ENCODE measurements at places on chromosomes 4 and X. TPM values are rescaled to one million over a fixed set of nuclear protein-coding genes. Genes with fewer than 3 reads are reported as not detected.

CNKSR2 gene
- total RNA-seq = 3.8 TPM

TEC gene
- 0.40 TPM for total RNA-seq

TMEM185A gene
- total RNA-seq = 23.4 TPM

AP1AR gene
- 10.7 TPM for total RNA-seq

NHSL2 gene
- 7.8 TPM for total RNA-seq

FAM9C gene
- total RNA-seq = not detected

TLR3 gene
- total RNA-seq = 1.6 TPM

EPHA5 gene
- total RNA-seq = 0.66 TPM

TSPAN7 gene
- 70.0 TPM for total RNA-seq

TMEM154 gene
- total RNA-seq = 0.66 TPM

- no peak overlapping the region for H3K4me3 ChIP-seq
- H3K4me1 ChIP-seq = peaks cover 2% of the 10 kb centered on the region
- no peak for DNase-seq
Observed at GRCh38 chr4:120730777-120731320, 191.7 kb downstream of the PRDM5 start.

DNA sequence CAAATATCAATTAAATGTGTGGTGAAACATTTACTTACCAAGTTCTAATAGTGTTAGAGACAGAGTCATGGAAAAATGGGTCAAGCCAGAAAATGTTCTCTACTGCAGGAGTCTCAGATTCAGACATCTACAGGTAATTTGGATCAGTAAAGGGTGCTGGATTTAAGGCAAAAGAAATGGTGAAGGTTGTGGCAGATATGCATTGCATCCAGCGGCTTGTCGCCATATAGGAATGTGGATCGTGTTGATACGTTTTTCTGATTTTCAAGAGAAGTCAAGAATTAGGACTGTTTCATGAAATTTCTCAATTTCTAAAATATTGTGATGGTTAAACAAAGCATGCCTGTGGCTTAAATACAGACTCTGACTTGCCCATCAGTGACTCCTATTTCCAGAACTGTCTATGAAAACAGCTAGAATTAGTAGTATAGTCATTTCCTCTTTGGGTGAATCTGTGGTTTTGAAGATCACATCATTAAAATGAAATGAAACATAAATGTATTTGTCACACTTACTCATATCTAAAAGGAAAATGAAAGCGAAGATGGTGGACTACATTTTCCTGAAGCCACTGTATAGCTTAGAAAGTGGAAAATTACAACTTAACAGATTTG, 110.1 kb upstream of the VEGFC start:
- no peak overlapping the region for H3K27ac ChIP-seq
- no peaks in the 10 kb centered on the region for H3K27me3 ChIP-seq
- no peak overlapping the region for H3K4me3 ChIP-seq
- H3K36me3 ChIP-seq = no peaks in the 10 kb centered on the region

- peak; percentile 77 for DNase-seq
- H3K4me3 ChIP-seq = no peak overlapping the region
- no peak overlapping the region for H3K27ac ChIP-seq
- H3K36me3 ChIP-seq = peaks cover 2% of the 10 kb centered on the region
Observed at GRCh38 chr4:88858752-88859151, 161.1 kb upstream of the NAP1L5 start.

DNA sequence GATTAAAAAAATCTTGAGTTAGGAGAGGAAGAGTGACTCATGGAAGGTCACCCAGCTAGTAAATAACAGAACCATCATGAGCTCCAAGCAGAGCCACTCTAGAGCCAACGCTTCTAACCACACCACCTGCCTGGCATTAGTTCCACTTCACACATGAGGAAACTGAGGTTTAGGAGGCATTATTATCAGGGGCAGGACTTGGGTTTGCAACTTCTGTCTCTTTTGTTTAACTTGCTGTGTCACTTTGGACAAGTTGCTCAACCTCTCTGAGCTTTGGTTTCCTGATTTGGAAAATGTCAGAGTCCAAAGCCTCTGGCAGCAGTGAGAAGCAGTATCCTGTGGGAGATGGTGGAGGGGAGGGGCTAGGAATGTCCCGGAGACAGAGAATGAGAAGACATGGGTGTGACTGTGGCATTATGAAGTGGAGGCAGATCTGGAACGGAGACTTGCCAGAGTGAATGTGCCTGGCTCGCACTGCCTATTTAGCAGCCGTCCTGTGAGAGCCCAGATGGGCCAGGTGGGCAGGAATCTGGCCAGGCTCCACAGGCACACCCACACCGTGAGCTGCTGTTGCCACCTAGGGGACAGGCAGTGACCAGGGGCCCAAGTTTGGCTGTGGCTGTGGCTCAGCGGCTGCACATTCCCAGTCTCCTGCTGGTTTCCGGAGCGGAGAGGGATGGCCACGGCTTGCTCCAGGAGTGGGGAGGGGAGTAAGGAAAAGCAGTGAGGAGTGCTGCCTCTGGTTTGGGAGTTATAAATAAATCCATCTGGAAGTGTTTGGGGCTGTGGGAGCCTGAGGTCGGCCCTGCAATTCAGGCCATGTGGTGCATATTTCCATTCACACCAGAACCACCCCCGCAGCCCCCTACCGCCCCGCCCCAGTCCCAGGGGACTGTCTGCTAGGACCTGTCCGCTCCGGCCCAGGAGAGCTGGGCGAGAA, 93.4 kb downstream of the NHSL2 start:
- no peaks in the 10 kb centered on the region for H3K36me3 ChIP-seq
- no peak overlapping the region for H3K4me3 ChIP-seq
- peaks cover 20% of the 10 kb centered on the region for H3K4me1 ChIP-seq
- DNase-seq = peak; percentile 93

DNA sequence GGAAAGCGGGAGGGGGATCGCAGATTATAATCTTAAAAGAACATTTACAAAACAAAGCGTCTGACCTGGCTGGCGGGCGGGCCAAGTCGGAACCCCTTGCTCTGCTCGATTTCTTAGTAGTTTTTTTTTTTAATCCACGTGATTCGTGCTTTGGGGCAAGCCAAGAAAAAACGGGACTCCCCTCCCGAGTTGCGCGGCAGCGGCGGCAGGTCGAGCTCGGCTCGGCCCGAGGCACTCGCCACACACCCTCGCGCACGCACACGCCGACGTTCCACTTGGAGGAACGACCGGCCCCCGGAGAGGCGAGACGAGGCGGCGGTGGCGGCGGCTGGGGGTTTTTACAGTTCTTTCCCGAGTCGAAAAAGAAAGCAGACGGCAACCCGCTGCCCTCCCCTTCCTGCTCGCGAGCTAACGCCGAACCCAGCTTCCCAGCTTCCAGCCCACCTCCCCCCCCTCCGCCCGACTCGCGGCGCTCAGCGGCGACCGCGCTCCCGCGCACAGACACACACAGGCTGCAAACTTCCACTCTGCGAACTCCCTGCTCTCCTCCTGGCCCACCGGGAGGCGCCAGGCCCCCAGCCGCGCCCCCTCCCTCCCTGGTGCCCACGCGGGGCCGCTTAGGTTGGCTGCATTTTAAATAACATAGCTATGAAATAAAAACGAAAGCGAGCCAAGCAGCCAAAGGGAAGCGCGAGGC, 1.2 kb downstream of the BCOR start:
- peaks cover 76% of the 10 kb centered on the region for H3K27me3 ChIP-seq
- DNase-seq = peak; percentile 61
- peak overlapping the region; percentile 72 for H3K27ac ChIP-seq
- peak overlapping the region; percentile 69 for H3K4me3 ChIP-seq

DNA sequence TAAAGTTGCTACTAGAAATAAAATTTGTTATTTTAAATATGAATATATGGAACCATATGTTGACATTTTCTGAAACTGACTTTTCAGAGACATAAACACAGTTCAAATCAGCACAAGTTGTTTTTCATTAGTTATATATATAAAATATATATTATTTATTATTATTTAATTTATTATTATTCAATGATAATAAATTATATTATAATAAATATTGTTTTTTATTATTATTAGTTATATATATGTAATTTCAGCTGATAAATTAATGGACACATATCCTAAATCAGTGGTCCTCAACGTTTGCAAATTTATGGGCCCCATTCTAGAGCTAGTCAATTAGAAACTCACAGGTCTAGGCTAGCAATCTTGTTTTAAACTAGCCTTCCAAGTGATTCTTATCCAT, 809.3 kb downstream of the C4orf33 start:
- H3K4me1 ChIP-seq = no peaks in the 10 kb centered on the region
- no peaks in the 10 kb centered on the region for H3K36me3 ChIP-seq
- H3K27me3 ChIP-seq = no peaks in the 10 kb centered on the region
- no peak for DNase-seq
- H3K4me3 ChIP-seq = no peak overlapping the region

DNA sequence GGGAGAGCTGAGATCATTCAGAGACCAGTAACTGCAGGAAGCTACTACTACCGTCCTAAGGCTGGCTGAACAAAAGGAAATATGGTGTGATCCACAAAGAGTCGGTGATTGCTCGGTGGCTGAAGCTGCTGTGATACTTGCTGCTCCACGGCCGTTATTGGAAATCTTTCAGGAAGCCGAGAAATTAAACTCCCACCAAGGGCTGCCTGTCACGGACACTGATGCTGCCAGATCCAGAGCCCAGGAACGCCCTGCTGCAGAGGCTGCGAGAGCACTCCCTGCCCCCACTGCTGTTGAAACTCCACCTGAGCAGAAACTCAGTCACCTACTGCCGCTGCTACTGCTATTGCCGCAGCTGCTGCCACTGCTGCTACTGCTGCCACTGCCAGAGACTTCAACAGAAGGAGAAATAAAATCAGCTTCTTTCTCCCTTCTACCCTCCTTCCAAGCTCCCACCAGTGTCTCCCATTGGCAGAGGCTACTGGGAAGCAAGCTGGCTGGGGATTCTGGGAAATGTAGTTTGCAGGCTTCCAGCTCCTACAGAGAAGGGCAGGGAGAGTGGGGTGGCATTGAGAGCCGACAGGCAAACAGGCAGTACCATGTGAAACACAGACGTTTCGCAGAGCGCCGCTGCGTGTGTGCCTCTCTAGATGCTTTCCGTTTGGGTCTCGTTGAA, 126.0 kb upstream of the ENPP6 start:
- H3K36me3 ChIP-seq = no peaks in the 10 kb centered on the region
- peak overlapping the region; percentile 75 for H3K4me3 ChIP-seq
- peak; percentile 95 for DNase-seq

- H3K27ac ChIP-seq = no peak overlapping the region
- DNase-seq = no peak
- H3K4me3 ChIP-seq = no peak overlapping the region
Observed at GRCh38 chr4:18566970-18567799, 545.6 kb upstream of the LCORL start.

DNA sequence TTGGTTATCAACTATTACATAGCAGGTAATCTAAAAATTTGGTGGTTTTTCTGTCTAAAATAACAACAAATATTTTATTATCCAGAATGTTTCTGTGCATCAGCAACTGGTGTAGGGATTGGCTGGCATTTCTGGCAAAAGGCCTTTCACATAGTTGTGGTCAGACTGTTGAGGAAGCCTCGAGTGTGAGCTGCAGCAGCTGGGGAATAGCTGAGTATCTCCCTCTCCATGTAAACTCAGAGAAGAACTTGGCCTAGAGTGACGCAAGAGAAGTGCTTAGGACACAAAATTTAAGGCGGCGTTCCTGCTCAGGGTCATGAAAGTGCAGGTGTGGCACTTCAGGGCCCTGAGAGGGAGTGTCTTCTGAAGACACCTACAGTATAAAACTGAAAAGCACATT, 558.9 kb downstream of the SPOCK3 start:
- no peak overlapping the region for H3K27ac ChIP-seq
- no peaks in the 10 kb centered on the region for H3K4me1 ChIP-seq
- H3K4me3 ChIP-seq = no peak overlapping the region
- no peaks in the 10 kb centered on the region for H3K36me3 ChIP-seq
- DNase-seq = no peak

DNA sequence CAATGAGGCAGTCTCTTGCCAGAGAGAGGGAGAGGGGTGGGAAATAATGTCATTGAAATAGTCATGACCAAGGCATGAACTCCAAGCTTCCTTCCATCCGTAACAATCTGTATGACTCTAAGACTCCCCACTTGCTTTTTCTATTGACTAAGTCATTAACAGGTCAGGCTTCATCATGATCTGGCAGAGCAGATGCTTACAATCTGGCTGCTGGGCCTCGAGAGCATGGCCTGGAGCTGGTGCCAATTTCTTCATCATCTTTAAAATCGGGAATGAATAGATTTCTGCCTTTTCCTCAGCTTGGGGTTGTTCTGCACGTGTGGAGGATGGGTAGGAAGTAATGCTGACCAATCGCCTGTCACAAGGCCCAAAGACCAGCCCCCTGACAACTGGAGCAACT, 280.6 kb upstream of the CLNK start:
- no peaks in the 10 kb centered on the region for H3K36me3 ChIP-seq
- no peak overlapping the region for H3K27ac ChIP-seq
- H3K4me3 ChIP-seq = no peak overlapping the region
- no peaks in the 10 kb centered on the region for H3K27me3 ChIP-seq

DNA sequence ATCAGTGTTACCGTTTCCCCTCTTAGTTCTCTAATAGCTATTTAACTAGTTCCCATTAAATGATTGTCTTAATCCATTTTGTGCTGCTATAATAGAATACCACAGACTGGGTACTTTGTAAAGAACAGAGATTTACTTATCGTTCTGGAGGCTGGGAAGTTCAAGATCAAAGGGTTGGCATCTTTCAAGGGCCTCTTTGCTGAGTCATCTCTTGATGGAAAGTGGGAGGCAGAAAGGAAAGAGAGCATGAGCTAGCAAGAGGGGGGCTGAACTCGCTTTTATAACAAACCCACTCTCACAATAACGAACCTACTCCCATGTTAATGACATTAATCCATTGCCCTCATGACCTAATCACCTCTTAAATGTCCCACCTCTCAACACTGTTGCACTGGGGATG, 17.4 kb upstream of the NKX3-2 start:
- no peaks in the 10 kb centered on the region for H3K36me3 ChIP-seq
- no peak for DNase-seq
- no peaks in the 10 kb centered on the region for H3K4me1 ChIP-seq
- no peak overlapping the region for H3K4me3 ChIP-seq
- no peaks in the 10 kb centered on the region for H3K27me3 ChIP-seq
- no peak overlapping the region for H3K27ac ChIP-seq

- no peaks in the 10 kb centered on the region for H3K27me3 ChIP-seq
- H3K27ac ChIP-seq = peak overlapping the region; percentile 17
- DNase-seq = peak; percentile 16
- H3K4me1 ChIP-seq = no peaks in the 10 kb centered on the region
- no peak overlapping the region for H3K4me3 ChIP-seq
Observed at GRCh38 chr4:5340991-5341451, 289.7 kb downstream of the STK32B start.

DNA sequence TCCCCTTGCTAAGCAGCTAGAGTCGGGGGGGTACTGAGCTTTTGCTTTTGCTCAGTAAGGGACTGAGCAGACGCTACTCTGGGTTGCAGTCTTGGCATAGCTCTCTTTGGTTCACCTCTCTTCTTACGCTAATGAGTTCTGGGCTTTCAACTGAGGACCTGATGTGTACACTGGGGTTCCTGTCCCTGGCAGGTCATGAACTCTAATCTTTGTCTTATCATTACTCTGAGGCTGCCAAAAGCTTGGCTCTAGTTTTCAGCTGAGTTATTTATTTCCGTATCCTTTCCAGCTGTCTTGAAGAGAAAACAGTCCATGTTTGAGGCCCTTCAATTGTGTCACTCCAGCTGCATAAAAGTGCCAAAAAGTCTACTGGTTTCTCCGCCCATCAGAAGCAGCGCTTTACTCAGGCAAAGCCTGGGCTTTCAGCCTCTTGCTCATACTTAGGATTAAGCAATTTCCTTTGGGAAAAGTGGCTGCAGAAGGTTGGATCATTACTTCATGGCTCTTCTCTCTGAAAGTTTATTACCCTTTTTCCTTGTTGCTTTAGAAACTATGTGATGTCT, 121.0 kb upstream of the STOX2 start:
- H3K36me3 ChIP-seq = no peaks in the 10 kb centered on the region
- H3K27me3 ChIP-seq = no peaks in the 10 kb centered on the region
- H3K27ac ChIP-seq = peak overlapping the region; percentile 88
- H3K4me1 ChIP-seq = peaks cover 7% of the 10 kb centered on the region
- no peak overlapping the region for H3K4me3 ChIP-seq
